ENCODE measurements at places on chromosomes 5 and 9. TPM values are rescaled to one million over a fixed set of nuclear protein-coding genes. Genes with fewer than 3 reads are reported as not detected.

DNA sequence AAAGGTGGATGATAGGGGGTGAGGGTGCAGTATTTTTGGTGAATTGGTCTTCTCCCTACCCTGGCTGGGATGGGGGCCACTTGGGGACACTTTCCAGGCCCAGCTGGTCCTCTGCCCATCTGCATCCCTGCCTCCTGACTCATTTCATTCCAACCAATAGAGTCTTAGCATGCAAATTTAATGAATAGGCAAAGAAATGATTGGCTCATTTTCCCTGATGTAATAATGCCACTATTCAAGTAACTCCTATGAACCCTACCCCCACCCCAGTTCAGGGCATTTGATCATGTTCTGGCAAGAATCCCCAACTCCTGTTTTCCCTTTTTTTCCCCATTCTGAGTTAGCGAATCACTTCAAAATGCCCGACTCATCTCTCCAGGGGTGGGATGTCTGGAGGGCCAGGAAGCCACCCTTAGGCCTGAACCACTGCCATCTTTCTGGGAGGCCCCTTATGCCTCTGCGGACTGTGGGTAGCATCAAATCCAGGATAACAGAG, 56.7 kb downstream of the PCDH1 start:
- peak; percentile 75 for DNase-seq

DNA sequence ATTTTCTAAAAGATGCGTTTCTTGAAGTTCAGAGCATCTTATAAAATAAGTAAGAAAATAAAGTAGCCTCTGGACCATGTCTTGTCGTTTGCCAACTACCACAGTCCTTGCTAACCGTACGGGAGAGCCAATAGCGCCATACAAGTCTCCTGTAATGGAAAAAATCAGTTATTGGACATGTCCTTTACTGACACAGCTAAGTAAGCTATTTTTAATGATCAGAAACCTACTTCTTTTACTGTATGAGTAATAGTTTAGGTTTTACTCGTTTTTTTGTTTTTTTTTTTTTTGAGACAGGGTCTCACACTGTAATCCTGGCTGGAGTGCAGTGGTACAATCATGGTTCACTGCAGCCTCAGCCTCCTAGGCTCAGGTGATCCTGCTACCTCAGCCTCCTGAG, 37.7 kb upstream of the RAPGEF6 start:
- DNase-seq = no peak

DNA sequence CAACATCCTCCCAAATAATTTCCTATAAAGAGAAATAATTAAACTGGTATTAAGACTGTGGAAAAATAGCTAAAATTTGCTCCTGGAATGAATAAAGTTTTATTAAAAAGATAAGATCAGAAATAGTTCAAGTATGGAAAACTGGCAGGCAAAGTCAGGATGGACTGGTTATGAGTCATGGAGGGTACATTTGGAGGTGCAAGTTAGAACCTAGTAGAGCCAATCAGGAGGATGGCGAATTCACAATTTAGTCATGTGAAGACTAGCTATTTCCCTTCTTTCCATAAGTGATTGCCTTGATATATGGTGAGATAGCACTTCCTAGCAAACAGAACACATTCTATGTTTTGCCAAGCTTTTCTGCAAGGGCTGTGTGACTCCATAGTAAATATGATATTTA, 1303.5 kb downstream of the EFNA5 start:
- peak; percentile 20 for DNase-seq

GRCh38 chr9:77435688-77436087, 212.4 kb downstream of the GNA14 start:
- no peak for DNase-seq

DNA sequence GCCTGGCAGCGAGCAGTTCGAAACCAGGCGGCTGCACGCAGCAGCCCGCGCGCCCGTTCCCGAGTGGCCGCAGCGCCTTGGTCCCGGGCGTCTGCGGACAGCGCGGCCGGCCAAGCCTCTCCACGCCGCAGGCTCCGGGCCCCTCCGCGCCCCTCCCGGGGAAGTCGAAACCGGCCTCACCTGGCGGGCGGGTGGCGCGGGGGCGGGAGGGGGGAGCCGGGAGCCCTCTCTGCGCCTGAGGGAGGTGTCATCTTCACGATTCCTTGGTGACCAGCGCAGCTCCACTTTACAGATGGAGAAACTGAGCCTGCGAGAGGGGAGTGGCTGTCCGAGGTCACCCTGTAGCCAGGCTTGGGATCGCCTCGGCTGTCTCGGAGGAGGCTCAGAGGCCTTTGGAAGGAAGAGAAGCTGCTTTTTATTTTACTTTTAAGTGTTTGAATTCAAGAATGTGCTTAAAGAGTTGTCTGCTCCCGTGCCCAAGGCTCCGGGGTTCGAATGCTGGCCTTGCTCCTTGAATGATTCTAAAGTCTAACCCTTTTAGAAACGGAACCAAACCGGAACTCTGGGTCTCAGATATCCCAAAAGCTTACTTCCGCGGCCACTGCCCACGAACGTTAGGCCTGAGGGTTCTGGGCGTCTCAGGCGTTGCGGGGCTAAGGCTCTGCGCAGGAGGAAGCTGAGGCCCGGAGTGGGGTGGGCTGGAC, 662 bp downstream of the SUSD3 start:
- no peak for DNase-seq

Gene PCDHGA1
- 0.41 TPM for polyA plus RNA-seq

Gene PCDHB4
- 0.05 TPM for polyA plus RNA-seq

DNA sequence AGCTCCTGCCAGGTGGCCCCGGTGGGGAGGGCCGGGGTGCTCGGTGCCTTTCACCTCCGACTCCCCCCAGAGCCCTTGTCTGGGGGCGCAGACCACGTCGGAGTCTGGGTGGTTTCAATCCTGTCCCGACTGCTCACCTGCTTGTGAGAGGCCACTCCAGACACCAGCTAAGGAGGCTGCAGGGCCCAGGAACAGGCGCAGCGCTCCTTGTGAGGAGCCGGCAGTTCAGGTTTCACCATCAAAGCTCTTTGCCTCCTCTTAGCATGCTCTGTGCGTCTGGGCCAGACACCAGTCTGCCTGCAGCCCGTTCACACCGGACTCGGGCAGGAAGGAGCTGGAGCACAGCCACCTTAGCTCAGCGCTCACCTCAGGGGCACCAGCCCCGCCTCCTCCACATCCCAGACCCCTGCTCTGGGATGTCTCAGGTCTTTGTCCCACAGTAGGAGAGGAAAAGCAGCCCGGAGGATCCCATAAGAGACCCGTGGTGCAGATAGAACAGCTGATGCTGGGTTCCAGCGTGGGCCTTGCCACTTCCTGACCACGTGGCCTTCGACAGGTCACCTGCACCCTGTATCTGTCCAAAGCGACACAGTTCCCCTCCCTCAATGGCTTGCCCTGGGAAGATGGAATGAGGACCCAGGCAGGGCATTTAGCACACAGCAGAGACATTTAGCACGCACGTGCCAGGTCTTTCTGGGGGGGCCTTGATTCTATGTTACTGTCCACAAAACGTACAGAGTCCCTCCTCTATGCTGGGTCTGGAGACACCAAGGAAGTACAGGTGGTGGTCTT, 106.2 kb upstream of the LMX1B start:
- no peak for DNase-seq

DNA sequence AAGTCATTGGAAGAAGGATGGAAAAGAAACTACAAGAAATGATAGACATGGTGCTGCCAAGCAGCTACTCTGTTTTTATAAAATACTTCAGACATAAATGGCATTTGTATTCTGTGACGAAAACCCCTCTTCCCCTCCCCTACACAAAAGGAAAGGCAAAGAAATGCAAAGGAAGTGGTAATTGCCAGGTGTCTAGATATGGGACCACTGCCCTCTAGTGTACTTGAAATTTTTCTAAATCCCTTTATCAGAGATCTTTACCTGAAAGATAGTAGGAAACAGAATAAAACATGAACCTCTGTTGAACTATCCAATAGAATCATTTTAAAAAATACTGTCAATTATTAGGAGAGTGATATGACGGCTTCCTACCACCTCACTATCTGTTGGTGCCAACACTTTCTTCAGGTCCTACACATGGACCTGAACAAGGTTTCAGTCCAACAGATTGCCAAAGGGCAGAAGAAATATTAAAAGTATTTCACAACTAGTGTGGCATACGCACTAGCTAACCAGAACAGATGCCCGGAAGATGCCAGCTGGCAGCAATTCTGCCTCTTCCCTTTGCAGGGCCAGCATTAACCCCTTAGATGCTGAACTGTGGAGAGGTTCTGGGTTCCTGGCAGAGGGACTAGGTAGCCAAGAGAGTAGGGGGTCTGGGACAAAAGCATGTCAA, 104.1 kb downstream of the TSSK1B start:
- peak; percentile 50 for DNase-seq

- DNase-seq = no peak
These were observed 525.8 kb downstream of the AGTPBP1 start for GRCh38 chr9:85215961-85216360.

- no peak for DNase-seq
These were observed 3.7 kb upstream of the WDR31 start for GRCh38 chr9:113343732-113344231.

Gene SPATA31C1
- not detected for polyA plus RNA-seq

DNA sequence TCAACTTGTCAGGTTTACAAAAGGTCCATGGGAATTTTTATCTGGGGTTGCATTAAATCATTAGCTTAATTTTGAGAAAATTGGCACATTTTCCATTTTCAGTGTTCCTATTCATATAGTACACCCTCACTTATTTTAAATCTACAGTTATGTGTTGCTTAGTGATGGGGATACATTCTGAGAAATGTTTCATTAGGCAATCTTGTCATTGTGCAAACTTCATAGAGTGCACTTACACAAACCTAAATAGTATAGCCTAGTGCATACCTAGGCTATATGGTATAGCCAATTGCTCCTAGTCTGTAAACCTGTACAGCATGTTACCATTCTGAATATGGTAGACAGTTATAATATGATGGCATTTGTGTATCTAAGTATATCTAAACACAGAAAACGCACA, 19.8 kb upstream of the FAM151B start:
- DNase-seq = no peak
